ENCODE measurements at places on chromosomes 3 and 15.

- no peak for DNase-seq
Observed at GRCh38 chr3:56622381-56622780, 60.7 kb downstream of the TASOR start.

DNA sequence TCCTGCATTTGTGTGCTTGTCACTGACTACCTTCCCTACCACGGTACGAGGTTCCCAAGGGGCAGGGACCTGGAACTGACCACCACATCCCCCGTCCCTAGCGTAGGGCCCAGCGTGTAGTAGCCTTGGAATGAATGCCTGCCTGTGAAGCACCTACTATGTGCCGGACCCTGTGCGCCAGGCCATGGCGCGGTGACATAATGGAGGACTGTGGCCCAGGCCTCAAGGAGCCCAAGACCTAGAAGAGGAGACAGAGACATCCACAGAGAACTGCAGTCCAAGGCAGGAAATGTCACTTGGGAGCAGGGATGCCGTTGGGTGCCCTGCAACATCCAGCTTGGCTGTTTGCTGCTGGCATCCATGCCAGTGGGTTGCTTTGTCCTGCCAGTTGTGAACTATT is 71.9 kb upstream of the SLC6A6 start:
- DNase-seq, result no peak

DNA sequence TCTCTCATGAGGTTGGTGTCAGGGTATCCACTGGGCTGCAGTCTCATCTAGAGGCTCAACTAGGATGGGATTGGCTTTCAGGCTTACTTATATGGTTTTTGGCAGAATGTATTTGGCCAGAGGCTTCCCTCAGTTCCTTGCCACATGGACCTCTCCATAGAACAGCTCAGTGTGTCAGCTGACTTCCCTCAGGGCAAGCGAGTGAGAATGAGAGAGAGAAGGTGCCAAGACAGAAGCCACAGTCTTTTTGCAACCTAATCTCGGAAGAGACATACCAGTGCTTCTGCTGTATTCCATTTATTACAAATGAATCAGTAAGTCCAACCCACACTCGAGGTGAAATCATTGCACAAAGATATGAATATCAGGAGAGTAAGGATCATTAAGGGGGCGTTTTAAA is 129.2 kb downstream of the CCNL1 start:
- DNase-seq, result no peak

DNA sequence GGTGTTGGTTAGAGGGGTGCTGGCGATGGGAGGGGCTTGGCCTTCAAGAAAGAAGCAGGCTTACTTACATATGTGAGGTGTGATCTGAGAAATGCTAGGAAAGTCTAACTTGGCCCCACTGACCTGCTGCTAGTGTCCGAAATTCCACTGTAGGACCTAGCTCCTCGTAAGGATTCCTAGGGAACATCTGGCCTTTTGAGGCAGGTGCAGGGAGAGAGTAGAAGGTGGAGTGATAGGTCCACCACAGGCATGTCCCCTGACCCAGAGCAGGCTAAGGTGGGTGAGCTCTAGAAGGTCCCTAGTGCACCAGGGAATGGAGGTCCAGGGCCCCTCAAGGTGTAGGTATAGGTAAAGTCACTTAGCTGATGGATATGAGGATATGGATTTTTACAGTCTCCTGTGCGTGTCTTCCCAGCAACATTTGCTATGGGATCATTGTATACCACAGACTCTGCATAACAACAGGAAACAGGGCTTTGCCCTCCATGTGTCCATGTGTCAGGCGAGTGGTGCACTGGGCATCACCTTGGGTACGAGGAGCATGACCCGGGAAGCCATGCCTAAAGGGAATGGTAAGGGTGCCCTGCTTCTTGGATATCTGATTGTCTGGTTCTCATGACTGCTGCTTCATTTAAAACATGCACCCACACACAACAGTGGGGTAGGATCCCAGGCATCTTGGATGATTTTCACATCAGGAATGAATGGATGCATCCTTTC is 32.6 kb downstream of the POMGNT2 start:
- no peak for DNase-seq

GRCh38 chr3:147119989-147120388 is 286.4 kb downstream of the ZIC4 start:
- DNase-seq, result no peak

GRCh38 chr15:39942101-39942752 is 8.3 kb downstream of the EIF2AK4 start:
- no peak for DNase-seq

GRCh38 chr3:144200466-144200865 is 228.8 kb downstream of the DIPK2A start:
- no peak for DNase-seq

GRCh38 chr15:100113351-100114080 is 228.3 kb downstream of the ADAMTS17 start:
- DNase-seq, result no peak

- peak; percentile 94 for DNase-seq
Observed at GRCh38 chr3:32460031-32460749, 42.5 kb downstream of the CMTM6 start.

- no peak for DNase-seq
Observed at GRCh38 chr3:148625095-148625736, 72.5 kb upstream of the AGTR1 start.

- no peak for DNase-seq
Observed at GRCh38 chr3:160381470-160381869, 17.6 kb downstream of the IFT80 start.

GRCh38 chr15:88608607-88609181 is 12.4 kb upstream of the AEN start:
- DNase-seq, result no peak

GRCh38 chr3:132911741-132912415 is 126.3 kb upstream of the TMEM108 start:
- no peak for DNase-seq

DNA sequence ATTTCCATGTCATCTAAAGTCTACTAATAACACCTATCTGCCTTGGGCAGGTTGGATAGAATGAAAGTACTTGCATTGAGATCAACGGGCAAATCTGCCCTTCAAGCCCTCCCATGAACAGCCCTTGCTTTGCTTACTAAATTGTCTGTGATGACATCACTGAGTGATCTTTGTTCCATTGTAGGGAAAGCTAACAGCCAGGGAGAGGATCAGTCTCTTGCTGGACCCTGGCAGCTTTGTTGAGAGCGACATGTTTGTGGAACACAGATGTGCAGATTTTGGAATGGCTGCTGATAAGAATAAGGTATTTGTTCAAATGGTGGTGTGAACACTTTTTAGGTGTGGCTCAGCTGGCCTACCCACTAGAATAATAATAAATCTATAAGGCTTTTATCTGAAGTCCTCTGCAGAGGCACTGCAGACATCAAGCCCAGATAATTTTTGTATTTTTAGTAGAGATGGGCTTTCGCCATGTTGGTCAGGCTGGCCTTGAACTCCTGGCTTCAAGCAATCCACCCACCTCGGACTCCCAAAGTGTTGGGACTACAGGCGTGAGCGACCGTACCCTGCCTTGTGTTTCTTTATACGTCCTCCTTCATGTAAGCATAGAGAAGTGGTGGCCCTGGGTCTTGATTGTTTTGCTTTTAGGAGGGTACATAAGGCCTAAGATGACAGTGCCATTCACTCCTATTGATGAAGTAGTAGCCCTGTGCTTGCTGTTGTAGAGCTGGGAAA is 5.7 kb downstream of the PCCB start:
- no peak for DNase-seq

DNA sequence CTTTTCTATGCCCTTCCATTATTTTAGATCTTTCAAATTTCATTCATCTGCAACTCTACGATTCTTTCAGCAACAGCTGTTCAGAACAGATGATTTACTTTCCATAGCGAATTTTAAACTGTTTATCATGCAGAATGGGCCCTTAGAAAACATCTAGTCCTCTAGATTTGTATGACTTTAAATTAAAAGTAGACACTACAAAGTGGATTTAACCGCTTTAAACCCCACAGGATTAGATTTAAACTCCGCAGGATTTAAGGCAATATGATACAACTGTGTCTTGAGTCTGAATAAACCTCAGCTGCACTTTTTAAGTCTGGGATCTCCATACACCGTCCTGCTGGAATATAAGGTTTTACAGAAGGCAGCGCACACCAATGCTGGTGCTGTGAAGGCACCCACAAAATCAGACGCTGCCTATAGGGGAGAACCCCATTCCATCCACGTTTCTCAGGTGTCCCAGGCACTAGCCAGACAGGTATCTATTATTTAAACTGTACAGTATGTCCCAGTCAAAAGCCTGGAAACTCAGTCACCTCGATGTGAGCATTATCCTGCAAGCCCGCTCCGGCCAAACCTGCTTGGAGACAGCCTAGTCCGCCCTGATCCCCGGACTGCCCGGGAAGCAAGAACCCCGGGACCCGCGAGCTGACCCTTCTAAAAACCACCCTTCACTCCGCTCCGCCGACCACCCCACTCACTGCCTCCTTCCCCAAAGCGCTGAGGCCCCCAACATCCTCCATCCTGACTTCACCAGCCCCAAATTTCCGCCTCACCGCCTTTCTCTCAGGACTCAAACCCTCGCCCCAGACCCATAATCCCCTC is 768 bp downstream of the ANO10 start:
- no peak for DNase-seq

DNA sequence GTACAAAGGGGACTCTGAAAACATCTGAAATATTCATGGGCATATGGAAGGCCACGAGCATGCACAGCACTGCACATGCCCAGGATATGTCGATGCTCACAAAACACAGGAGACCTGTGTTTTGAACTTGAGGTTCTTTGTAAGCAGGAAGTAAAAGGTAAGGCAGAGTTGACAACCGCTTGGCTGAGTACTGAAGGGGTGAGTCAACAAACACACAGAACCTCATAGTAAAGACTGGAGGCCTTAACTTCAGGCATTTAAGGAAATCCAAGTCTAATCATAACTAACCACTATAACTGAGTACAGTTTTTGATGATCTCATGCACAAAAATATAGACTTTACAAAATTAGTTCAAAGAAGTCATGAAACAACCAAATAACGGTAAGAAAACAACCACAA is 80.6 kb downstream of the MYO9A start:
- no peak for DNase-seq

DNA sequence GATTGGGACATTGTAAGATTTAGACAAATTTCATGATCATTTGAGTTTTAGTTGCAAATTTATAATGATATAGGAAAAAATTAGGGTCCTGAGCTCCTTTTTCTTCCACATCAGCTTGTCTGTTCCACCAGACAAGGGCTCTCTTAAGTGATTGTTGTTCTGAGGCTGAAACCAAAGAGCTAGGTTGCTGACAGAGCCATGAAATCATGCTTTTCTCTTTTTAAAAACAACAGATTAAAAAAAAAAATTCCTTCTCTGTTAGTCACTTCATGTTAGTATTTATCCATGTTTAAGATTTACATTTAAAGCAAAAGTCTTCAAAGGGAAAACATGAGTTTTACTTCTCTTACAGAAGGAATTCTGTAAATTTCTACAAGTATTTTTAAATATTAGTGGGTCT is 56.8 kb downstream of the ATP2C1 start:
- DNase-seq, result no peak

DNA sequence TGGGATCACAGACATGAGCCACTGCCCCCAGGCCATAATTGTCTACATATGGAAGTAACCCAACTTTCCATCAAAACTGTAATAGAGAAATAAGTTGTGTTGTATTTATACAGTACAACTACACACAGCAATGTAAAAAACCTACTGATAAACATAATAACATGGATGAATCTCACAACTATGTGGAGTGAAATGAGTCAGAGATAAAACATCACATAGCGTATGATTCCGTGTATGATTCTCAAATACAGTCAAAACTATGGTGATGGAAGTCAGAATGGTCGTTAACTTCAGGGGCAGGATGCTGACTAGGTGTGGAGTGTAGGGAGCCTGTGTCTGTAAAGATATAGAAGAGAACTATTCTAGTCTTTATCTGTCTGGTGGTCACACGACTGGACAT is 332.7 kb upstream of the SLCO3A1 start:
- no peak for DNase-seq

DNA sequence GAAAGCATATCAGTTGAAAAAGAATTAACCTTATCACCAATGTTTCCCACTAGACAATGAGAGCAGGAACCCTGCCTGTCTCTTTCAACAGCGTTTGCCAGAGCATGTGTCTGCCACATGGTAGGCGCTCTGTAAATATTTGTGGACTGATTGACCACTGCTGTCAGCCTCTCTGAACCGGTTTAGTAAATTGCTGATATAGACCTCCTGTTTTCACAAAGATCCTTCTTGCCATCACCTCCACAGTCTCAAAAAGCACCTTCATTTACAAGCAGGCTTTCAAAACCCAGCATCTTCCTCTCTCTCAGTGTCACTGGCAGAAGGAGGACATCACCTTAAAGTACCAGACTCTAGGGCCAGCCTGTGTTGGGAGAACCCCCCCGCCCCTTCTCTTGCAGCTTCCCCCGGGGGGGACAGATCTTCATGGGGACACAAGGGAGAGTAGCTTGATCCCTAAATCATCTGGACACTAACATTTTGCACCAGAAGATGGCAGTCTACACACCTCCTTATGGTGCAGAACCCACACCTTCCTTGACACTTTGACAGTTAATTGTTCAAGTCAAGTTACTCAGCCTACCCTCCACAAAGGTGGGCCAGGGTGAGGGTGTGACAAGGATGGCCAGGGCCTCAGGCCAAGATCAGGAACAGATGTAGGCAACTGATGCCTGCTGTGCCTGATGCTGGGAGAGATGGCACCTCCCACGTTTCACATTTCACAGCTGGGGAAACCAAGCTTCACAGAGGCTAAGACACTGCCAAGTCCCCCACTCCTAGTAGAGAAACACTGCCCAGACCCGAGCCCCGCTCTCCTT is 37.8 kb upstream of the USP3 start:
- peak; percentile 52 for DNase-seq

DNA sequence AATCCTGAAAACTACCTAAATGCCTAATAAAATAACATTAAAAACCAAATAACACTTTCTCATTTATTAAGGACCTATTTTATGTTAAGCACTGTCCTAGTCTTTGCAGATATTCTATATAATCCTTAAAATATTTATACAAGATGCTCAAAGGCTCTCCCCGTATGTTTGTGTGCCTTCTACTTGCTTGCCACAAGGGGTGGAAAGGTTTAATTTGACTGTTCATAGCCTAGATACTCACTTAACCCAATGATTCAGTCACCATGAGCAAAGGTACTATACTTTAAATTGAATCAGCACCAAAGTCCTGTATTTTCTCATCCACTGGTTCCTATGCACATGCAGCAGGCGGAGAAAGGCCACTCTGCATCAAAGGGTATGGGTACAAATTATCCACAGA is 32.0 kb downstream of the LSAMP start:
- DNase-seq, result no peak

DNA sequence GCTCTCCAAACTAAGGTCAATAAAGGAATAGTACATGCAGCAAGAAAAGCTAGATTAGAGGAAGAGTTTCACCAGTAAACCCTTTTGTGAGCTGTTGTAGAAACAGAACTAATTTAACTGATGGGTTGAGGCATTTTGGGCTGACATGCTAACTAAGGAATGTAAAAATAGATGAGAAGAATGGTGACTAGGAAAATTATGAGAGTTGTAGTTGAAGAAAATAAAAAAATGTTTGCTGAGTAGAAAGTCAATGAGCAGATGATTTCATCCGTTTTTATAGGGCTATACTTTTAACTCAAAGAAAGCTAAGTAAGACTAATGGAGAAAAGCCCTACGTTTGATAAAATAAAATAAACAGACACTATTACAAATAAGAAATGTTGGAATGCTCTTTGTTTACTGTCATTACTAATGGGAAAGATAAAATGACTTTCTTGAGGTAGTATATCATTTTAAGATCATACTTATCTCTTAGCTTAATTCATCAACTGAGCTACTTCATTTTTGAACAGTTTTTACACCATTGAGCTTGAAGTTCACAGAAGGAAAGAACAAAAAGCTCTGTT is 209.4 kb upstream of the DPH6 start:
- no peak for DNase-seq

- DNase-seq, result no peak
Observed at GRCh38 chr3:35635926-35636683, 3.2 kb upstream of the ARPP21 start.
